ENCODE measurements at places on chromosomes 5 and 9. TPM values are rescaled to one million over a fixed set of nuclear protein-coding genes. Genes with fewer than 3 reads are reported as not detected.
A peak's percentile ranks its signal among the peaks of the same experiment; 100 is the strongest.

KCNV2 gene
- not detected for total RNA-seq

ADGRV1 gene
- total RNA-seq = 0.69 TPM

DNA sequence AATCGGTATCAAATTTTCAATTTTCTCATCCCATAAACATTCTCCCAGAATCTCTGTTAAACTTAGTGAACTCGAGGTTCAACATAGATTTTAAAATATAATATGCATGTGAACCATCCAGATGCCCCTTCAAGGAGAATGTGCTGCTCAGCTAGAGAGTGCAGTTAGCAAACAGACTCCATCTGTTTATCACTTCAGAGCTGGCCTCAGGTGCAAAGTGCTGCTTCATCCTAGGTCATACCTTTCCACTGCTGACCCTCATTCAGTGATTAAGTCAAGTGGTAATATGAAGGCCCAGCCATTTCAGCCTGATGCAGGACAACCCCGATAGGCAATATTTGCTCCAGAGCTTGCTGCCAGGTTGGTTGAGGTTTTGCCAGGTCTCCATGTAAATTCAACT, 339.0 kb upstream of the POU5F2 start:
- no peak overlapping the region for H3K27ac ChIP-seq
- no peak for DNase-seq
- no peak overlapping the region for H3K4me3 ChIP-seq
- H3K27me3 ChIP-seq = no peaks in the 10 kb centered on the region
- peaks cover 4% of the 10 kb centered on the region for H3K4me1 ChIP-seq

RALGDS gene
- 60.3 TPM for total RNA-seq

GRCh38 chr9:121676926-121677325, 25.5 kb downstream of the DAB2IP start:
- no peak overlapping the region for H3K4me3 ChIP-seq
- peaks cover 5% of the 10 kb centered on the region for H3K36me3 ChIP-seq
- no peaks in the 10 kb centered on the region for H3K4me1 ChIP-seq
- H3K27me3 ChIP-seq = no peaks in the 10 kb centered on the region
- peak; percentile 22 for DNase-seq

PCDHB13 gene
- 4.0 TPM for total RNA-seq

DNA sequence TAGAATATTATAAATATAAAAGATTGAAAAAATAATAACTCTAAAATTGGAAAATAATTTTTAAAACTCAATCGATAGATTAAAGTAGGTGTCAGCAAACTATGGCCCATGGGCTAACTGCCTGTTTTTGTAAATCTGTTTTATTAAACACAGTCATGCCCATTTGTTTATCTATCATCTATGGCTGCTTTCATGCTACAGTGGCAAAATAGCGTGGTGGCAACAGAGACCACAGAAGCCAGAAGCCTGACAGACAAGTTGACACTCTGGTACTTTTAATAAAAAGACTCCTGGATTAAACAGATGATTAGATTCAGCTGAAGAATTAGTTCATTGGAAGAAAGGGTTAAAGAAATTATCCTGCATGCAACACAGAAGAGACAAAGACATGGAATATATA, 400.7 kb upstream of the RORB start:
- H3K4me3 ChIP-seq = no peak overlapping the region
- no peaks in the 10 kb centered on the region for H3K4me1 ChIP-seq
- H3K36me3 ChIP-seq = no peaks in the 10 kb centered on the region
- H3K27ac ChIP-seq = no peak overlapping the region

- H3K27ac ChIP-seq = no peak overlapping the region
- no peak for DNase-seq
- H3K4me3 ChIP-seq = no peak overlapping the region
Observed at GRCh38 chr9:859251-859650, 17.8 kb downstream of the DMRT1 start.

- H3K27ac ChIP-seq = peak overlapping the region; percentile 98
- H3K36me3 ChIP-seq = no peaks in the 10 kb centered on the region
- H3K27me3 ChIP-seq = no peaks in the 10 kb centered on the region
- peaks cover 49% of the 10 kb centered on the region for H3K4me1 ChIP-seq
Observed at GRCh38 chr9:4678679-4679267, 596 bp upstream of the CDC37L1 start.

DNA sequence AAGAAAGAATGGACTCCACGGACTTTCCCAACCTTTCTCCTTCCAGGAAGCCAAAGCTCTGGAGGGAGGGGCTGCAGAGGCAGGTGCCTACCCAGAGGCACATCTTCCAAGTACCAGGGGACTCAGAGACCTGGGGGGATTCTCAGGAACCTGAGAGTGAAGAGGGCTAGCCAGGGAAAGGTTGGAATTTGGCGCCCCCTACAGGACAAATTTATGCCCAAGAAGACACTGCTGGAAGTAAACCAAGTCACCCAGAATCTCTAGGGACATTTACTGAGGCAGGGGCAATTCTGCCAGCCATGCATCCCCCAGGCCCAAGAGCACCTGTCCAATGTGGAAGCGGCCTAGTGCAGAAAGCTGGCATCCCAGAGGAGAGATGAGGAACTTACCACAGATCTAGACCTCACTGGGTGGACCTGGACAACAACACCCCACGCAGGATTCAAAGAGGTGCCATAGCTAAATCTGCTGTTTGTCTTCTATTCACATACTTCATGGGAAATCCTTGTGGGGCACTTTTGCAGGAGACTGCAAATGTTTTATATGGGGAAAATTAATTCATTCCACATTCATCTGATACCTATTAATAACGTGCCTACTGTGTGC, 25.9 kb upstream of the IDNK start:
- no peaks in the 10 kb centered on the region for H3K36me3 ChIP-seq
- H3K27me3 ChIP-seq = no peaks in the 10 kb centered on the region
- no peaks in the 10 kb centered on the region for H3K4me1 ChIP-seq
- no peak for DNase-seq

DNA sequence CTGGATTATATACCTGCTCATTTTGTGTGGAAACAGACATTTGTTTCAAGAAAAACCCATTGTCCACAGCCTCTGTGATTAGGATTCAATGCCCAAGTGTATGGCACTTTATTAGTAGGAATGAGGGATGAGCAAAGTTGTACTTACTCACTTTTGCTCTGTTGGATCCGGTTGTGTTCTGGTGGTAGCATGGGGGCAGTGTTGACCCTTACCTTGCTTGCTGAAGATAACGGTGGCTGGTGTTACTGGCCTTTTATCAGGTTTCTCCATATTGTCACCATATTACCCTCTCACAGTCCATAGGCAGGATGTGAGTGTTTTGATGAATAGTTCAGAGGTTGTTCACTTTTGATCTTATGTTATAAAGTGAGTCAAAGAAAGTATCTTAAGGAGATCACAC, 42.7 kb upstream of the NUDT12 start:
- H3K4me3 ChIP-seq = no peak overlapping the region
- H3K4me1 ChIP-seq = no peaks in the 10 kb centered on the region
- H3K36me3 ChIP-seq = no peaks in the 10 kb centered on the region
- no peak overlapping the region for H3K27ac ChIP-seq
- DNase-seq = no peak

SPATA31D4 gene
- not detected for total RNA-seq

POLR1E gene
- 17.0 TPM for total RNA-seq

DNA sequence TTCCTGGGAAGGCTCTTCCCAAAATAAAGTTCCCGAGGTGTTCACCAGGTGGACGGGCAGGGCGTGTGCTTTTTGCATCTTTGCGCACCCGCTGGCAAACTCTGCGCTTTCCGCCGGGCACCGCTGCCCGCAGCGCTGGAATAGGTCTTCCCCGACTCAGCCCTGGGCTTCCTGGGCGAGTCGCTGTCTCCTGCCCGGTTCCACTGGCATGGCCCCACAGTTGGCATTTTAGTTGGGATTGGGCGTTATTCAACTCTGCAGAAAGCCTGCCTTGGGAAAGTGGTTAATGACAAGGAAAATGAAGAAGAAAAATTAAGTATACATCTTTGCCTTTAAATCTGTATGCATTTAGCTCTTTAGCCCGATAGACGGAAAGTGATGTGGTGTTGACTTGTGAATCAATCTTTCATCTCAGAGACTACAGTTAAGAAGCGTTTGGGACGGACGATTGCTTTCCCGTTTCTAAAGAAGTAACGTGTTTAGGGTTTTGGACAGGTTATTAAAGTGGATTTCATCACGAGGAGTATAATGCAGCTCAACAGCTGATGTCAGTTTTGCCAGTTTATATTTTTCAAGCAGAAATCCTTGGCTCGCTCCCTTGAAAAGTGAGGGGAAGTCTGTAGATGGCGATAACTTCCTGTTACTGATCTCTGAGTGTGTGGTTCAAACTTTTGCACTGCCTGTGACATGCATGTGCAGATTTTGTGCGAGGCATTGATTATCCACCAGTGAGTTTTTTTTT, 946 bp downstream of the ADCY2 start:
- H3K36me3 ChIP-seq = no peaks in the 10 kb centered on the region
- H3K27ac ChIP-seq = no peak overlapping the region
- DNase-seq = no peak
- H3K4me3 ChIP-seq = peak overlapping the region; percentile 16

DNA sequence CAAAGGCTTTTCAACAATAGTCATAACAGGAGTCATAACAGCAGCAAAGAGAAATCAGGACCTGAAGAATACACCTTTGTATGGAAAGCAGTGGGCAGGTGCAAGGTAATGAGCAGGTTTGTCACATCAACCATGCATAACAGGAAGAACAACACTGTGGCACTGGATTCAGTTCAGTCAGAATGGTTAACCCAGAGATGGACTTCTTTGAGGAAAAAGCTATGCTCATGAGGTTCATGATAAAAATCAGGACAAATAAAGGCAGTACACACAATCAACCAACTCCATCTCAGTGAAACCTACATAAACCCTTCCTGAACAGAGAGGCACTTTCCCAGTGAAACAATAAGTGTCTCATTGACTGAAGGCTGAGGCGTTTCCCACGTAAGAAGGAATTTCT, 27.0 kb downstream of the ABITRAM start:
- peaks cover 4% of the 10 kb centered on the region for H3K36me3 ChIP-seq
- no peak overlapping the region for H3K27ac ChIP-seq
- no peak for DNase-seq
- no peaks in the 10 kb centered on the region for H3K4me1 ChIP-seq
- H3K4me3 ChIP-seq = no peak overlapping the region
- H3K27me3 ChIP-seq = no peaks in the 10 kb centered on the region

DNA sequence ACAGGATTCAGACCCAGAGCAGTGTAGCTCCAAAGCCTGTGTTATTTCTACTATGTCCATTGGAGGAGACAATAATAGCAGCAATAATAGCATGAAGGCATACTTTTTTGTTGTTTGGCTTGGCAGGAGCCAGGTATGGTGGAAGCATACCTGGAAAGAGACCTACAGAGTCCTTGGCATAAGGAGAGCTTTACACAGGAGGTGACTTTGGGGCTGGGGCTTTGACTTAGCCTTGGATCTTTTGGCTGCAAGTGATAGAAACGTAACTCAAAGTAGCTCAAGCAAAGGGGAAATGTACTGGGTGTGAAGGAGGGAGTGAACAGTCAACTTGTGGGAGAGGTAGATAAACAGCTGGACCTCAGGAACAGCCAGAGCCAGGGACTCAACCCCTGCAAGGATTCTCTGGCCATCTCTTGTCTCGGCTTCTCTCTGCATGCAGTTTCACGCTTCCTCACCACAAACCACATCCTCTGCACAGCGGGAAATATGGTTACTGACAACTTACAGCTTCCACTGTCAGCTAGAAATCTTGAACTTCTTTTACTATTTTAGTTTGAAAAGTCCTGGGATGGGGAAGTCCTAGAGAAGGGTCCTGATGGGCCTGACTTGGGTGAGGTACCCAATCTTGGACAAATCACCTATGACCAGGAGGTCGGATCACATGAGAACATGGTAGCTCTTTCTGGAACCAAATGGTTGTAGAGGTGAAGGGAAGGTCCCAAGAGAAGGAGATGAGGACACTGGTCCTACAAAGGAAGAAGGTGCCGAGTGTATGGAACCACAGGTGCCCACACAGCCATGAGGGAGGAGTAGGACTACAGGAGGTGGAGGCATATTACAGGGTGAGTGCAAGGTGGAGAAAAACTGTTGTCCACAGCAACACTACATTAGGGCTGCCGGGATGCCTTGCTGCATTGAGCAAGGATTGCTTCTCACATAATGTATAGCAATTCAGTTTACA, 47.0 kb upstream of the TGFBR1 start:
- no peaks in the 10 kb centered on the region for H3K36me3 ChIP-seq
- peak overlapping the region; percentile 47 for H3K4me3 ChIP-seq
- peaks cover 54% of the 10 kb centered on the region for H3K4me1 ChIP-seq
- H3K27ac ChIP-seq = peak overlapping the region; percentile 81

FBXW5 gene
- total RNA-seq = 97.6 TPM

GRIA1 gene
- total RNA-seq = not detected

TNFSF15 gene
- 0.73 TPM for total RNA-seq

DNA sequence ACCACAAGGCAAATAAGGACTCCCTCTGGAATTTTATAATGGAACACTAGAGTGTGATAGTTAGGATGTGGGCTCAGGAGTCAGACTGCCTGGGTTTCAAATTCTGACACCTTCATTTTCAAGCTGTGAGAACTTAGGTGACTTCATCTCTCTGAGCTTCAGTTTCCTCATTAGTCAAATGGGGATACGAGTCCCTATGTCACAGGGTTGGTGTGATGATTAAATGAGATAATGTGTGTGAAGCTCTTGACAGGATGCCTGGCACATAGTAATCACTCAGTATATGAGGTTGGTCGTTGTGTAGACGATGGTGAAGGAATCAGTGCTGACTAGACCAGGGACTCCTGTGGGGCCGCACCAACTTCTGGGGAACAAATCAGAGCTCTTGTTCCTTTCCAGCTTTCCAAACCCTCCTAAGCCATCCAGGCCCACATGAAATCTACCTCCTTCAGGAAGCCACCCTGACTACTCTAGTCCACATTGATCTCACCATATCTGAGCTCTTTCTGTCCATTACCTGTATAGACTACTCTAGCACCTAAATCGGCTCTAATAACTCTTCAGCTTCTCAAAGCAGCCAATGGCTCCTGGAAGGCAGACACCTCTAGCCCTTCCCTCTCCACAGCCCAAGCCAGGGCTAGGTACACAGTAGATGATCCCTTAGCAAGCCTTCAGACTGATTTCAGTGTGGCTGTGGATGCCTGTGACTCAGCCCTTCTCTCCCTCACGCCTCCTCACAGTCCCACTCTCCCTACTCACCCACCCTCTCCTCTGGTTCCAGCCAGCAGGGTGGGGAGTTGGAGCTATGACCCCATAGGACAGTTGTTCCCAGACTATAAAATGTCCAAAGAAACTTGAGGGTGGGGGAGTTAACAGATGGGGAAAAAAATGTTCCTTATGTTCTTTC, 2.5 kb upstream of the TCF7 start:
- H3K27me3 ChIP-seq = peaks cover 51% of the 10 kb centered on the region
- no peak overlapping the region for H3K27ac ChIP-seq
- H3K36me3 ChIP-seq = no peaks in the 10 kb centered on the region
- H3K4me1 ChIP-seq = peaks cover 50% of the 10 kb centered on the region

- no peaks in the 10 kb centered on the region for H3K27me3 ChIP-seq
- H3K36me3 ChIP-seq = no peaks in the 10 kb centered on the region
- H3K4me3 ChIP-seq = no peak overlapping the region
- no peak overlapping the region for H3K27ac ChIP-seq
Observed at GRCh38 chr5:157690690-157691433, 19.5 kb downstream of the C5orf52 start.

GRCh38 chr9:125142560-125143376, 560 bp downstream of the SCAI start:
- peak overlapping the region; percentile 42 for H3K27ac ChIP-seq
- peak overlapping the region; percentile 66 for H3K4me3 ChIP-seq
- DNase-seq = peak; percentile 85

FAM120AOS gene
- 46.6 TPM for total RNA-seq

- no peaks in the 10 kb centered on the region for H3K36me3 ChIP-seq
- no peak for DNase-seq
- no peaks in the 10 kb centered on the region for H3K27me3 ChIP-seq
- H3K4me1 ChIP-seq = peaks cover 11% of the 10 kb centered on the region
- H3K4me3 ChIP-seq = no peak overlapping the region
Observed at GRCh38 chr5:139971202-139971725, 71.8 kb downstream of the NRG2 start.

GRCh38 chr9:89278997-89279739, 31.8 kb upstream of the CKS2 start:
- H3K4me1 ChIP-seq = no peaks in the 10 kb centered on the region
- no peaks in the 10 kb centered on the region for H3K27me3 ChIP-seq
- DNase-seq = no peak
- no peak overlapping the region for H3K27ac ChIP-seq
- H3K4me3 ChIP-seq = no peak overlapping the region
